ENCODE measurements at places on chromosomes 6 and 20.

GRCh38 chr6:105459049-105459448 is 56.2 kb upstream of the PREP start:
- no peak for DNase-seq

DNA sequence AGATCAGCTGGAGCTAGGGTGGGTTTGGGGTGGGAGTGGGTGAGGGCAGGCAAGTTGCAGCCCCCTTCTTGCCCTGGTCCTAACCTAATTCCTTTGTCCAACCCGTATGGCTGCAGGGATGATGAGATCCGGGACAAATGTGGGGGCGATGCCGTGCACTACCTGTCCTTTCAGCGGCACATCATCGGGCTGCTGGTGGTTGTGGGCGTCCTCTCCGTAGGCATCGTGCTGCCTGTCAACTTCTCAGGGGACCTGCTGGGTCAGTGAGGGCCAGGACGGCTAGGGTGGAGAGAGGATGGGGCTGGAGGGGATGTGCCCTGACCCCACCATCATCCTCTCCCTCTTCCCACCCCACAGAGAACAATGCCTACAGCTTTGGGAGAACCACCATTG is 12.0 kb downstream of the TMEM63B start:
- DNase-seq = no peak

DNA sequence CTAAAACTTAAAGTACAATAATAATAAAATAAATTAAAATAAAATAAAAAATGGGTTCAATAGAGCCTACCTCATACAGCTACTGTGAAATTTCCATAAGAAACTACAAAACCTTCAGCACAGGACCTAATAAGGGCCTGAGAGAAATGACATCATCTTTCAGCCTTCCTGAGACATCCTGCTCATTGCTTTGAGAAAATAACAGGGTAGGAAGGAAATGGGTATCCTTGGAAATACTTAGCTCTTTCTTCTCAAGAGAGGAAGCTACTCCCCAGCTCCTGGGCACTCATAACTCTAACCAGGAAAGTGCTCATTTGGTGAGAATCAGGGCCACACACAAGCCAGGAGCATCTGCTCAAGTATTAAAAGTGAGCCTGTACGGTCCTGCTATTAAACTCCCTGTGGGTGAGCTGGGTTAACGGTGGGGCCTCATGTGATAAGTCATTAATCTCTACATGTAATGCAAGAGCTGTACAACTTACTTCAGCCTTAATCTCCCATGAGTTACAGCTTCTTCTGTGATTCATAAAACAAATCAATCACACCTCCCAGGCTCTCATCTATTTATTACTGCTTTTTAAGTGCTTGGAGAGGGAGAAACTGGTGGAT is 141.4 kb downstream of the MAFB start:
- DNase-seq = no peak

DNA sequence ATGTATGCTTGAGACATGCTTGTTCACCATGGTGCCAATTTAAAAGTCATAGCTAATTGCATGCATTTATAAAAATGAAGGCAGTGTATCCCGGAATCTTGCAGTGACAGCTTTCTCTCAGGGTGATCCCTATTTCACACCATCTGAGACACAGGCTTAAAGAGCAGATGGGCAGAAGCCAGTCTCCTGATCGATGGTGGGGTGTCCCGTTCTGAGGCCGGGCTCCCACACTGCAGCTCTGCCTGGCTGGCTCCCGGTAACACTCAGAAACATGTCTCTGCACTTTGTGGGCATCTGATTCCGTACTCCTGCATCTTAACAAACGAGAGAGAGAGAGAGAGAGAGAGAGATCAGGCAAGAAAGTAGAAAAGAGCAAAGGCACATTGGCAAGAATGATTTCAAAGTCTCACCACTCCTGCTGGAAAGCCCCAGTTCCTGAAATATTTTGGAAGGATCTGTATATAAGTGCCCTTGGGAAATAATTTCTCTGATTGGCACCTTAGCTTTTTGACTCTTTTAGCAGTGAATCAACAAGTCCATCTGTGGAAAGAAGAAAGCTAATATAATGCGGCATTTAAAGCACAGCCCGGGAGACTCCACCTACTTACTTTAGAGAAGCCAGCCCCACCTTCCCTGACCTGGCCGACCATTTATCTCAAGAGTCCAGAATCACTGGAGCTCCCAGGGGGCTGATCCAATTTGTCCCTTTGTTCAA is 36.8 kb upstream of the EXOC2 start:
- no peak for DNase-seq

GRCh38 chr6:16392010-16392409 is 153.6 kb downstream of the GMPR start:
- no peak for DNase-seq

DNA sequence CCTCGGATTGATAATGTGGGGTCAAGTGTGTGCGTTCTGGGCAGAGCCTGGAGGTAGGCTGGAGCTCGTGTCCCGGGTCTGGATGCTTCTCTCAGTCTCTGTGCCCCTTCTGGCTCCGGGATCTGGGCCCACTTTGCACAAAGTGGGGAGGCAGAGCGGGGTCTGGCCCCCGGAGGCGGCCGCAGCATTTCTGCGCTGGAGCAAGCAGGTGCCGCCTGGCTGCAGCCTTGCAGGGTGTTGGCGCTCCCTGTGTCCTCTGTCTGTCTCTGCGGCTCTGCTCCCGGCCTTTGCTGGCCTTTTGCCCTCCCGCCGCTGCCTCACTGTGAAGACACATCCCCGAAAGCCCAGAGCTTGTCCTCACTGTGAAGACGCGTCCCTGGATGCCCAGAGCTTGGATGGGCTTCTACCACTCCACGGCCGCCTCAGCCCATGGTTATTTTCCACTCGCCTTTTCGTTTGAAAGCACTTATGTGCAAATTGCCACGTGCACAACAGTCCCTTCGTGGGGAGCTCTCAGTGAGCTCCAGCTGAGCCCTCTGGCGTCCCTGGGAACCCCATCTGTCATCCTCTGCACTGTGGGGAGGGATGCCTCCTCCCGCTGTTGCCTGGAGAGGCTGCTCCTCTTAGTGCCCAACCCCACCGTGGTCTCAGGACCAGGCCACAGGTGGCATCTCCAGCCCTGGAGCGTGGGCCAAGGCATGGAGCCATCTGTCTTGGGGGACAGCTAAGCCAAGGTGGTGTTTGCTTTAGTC is 17.4 kb downstream of the SLCO4A1 start:
- DNase-seq = no peak

DNA sequence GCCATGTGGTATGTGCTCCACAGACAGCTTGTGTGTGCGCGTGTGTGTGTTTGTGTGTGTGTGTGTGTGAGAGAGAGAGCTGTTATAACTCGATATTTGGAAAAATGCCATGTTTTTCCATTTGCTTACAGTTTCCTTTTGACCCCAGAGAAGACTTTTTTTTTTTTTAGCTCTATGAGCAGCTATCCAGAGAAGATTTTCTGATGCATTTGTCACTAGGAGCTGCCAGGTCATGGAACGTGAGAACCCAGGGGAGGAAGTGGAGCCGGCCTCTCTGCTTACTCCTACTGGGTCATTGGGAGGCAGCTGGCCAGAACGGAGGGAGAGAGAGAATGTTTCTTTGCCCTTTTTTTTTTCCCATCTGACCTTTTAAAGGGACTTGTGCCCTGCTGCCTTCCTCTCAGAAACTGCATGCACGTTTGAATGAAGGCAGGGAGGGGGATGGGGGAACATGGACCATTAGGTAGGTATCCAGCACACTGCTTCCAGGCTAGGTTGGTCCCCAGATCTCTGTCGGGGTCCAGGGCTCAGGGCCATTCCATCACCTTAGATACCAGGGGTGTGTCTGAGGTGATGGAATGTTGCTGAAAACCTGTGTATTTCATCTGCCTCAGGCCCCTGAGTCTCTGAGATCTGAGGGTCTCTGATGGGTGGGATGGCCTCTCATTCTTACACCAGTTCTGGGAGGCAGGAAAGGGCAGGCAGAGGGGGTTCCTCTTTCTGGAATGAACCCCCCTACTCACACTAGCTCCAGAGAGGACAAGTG is 11.2 kb upstream of the MRPS18A start:
- DNase-seq = no peak

DNA sequence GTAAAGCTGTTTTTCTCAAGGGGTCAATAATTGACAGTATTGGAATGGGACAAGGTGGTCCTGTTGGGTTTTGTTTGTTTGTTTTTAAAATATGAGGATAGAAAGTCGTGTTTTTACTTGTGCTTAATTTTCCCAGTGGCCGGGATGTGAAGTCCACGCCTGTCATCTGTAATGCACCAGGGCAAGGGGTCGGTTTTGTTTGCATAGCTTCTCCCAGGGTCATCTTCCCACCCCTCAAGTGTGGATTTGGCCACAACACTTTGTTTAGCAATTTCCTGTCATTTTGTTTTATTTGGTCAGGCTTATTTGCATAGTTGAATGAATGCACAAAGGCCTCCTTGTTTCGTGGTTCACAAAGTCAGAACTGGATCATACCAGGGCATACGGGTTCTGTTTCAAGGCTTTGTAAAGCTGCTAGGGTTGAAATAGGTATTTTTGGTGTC is 29.8 kb downstream of the SYNJ2 start:
- DNase-seq = no peak

- no peak for DNase-seq
Measured at GRCh38 chr6:137297887-137298286, 78.7 kb upstream of the IFNGR1 start.

DNA sequence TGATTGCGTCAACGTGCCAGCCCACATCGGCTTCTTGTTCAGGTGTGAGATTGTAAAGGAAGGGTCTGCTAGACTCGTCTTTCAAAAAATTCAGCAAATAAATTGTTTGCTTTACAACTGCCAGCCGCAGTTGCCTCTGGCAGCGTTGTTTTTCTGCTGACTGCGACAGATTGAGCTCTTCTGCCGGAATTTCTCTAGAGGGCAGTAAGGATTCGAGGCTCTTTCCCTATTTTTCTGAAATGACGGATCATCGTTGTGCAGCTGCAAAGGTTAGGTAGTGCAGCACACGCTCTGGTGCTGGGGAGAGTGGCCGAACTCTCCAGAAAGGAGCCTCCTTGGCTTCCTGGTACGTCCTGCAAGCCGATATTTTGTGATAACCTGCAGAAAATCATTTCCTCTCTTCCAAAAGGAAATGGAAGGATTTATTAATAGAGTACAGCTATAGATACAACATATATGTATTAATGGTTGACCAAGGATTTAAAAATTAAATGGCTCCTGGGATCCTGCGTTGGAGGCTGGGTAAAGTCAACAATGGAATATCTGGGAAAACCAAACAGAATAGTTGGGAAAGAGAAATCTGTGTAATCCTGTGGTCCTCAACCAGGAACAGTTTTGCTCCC is 121.9 kb upstream of the ZFP64 start:
- peak; percentile 6 for DNase-seq

- DNase-seq = no peak
Measured at GRCh38 chr20:46987001-46987400, 92.4 kb downstream of the EYA2 start.

GRCh38 chr6:4280707-4281106 is 145.3 kb upstream of the ECI2 start:
- DNase-seq = no peak

- DNase-seq = no peak
Measured at GRCh38 chr6:138657065-138657425, 116.5 kb upstream of the CCDC28A start.

DNA sequence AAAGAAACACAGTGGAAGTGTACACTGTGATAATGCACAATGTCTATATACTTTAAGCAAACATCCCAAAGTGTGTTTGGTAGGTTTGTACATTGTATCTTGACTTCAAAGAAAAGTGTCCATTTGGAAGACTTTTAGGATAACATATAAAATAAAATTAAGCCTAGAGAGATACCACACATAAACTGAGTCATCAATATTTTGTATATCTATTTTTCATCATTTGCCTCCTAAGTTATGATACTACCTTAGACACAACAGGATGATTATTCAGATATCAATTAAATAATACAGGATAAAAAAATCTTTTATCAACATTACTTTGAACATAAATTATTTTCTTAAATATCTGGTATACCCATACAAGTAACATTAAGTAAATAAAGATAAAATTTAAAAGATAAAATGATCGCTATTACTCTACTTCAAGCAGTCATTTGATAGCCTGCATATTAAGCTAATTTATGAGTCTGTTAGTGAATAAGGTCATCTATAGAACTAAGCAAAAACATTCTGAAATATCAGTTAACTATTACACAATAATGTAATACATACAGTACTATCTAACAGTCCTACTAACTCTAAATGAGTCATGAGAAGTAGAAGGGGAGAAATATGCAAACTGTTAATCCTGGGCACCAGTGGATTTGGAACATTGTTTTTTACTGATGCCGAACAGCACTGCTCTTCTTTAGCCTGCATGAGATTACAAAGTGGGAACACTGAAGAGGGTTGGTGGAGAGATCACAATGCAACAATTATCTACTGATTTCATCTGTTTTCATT is 158.4 kb upstream of the SIM1 start:
- no peak for DNase-seq

All from NCI-H187 (cell line).